ENCODE measurements at places on chromosomes 11 and 22.

DNA sequence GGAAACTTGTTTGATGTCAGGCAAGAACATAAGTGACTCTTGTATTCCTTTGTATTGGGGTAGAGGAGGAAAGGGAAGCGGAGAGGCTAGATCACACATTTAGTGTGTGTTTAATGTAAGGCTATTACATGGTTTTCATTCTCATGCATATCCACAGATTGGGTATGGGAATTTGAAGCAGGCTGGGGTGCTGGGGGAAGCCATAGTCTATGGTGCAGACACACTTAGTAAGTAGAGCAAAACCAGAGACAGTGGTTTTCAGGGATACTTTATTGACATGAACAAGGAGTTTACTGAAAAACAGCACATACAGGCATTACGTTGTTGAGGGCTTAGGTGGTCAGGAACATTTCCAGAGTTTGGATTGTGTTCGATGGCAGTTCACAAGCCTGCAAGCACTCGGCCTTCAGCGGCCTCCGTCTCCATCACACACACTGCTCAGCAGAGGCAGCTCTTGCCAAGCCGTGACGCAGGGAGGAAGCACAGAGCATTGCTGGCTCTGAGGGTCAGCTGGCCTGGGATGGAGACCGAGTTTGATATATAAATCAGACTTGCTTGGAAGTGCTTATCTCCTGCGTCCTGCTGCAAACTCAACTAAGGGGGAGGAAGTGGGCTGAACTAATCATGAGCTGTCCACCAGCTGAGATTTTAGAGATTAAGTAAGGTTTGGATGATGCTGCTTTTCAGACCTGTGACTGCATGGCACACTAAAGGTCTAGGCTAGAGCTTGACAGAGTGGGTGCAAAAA lies 25.3 kb downstream of the SCN3B start:
- DNase-seq = no peak

- no peak for DNase-seq
These were observed 23.8 kb upstream of the FZD4 start for GRCh38 chr11:86978756-86979608.

DNA sequence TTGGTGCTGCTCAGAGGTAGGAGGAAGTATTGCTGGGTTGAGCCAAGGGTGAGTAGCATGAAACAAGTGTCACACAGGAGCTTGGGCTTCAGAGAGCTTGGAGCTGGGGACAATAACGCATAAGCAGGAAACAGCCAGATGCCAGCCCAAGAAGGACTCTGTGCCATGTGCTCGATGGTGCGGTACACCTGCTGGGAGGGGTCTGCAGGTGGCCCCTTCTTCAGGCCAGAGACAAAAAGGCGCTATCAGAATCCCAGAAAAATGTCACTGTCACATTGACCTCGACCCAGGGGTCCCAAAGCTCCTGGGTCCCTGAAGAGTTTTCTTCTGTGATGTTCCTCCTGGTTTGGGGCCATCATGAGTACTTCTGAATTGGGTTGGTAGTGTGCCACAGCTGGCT lies 244.4 kb downstream of the TBC1D22A start:
- no peak for DNase-seq

DNA sequence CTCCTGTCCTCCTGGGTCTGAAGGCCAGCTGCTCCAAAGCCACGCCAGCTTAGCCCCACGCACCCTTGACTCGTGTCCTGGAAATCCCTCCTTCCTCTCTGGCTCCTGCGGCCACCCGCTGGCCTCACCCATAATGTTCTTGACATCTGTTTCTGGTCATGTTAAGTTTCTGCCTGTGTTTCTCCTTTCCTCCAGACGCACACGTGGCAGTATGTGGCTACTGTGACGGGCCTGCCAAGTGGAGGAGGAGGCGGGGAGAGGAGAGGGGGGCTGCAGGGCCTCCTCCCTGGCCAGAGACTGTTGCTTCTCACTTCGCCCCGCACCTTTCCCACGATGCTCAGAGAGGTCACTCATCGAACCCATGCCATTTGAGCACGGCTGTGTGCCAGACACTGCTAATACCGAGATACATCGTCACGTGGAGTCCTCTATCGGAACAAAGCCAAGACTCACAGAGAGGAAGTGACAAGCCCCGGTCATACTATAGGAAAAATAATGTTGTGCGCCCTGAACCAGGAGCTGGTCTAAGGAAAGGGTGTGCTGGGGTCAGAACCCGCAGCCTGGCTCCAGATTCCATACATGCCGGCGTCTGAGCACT lies 11.5 kb downstream of the C1QTNF6 start:
- DNase-seq = no peak

DNA sequence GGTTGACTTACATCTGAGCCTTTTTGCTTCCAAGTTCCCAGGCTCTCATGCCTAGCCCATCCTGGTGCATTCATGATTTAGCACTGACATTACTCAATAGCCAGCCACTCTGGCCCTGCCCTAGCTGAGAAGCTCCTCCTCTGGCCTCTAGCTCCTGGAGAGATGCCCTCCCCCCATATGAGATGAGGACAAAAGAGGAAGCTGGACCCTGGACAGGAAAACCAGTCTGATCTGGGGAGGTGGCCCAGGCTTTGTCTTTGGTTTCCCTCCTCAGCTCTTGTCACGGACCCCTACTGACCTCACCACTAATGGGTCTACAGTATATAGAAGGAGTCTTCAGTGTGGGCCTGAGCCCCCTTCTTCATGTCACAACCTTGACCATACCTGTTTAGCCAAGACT lies 3.0 kb downstream of the RHOG start:
- DNase-seq = no peak

- no peak for DNase-seq
These were observed 18.4 kb upstream of the OSBPL5 start for GRCh38 chr11:3183523-3183922.

DNA sequence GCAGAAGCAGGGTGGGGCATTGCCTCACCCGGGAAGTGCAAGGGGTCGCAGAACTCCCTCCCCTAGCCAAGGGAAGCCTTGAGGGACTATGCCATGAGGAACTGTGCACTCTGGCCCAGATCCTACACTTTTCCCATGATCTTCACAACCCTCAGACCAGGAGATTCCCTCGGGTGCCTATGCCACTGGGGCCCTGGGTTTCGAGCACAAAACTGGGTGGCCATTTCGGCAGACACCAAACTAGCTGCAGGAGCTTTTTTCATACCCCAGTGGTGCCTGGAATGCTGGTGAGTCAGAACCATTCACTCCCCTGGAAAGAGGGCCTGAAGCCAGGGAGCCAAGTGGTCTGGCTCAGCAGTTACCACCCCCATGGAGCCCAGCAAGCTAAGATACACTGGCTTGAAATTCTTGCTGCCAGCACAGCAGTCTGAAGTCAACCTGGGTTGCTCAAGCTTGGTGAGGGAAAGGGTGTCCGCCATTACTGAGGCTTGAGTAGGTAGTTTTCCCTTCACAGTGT lies 573.7 kb upstream of the ANO3 start:
- DNase-seq = no peak

DNA sequence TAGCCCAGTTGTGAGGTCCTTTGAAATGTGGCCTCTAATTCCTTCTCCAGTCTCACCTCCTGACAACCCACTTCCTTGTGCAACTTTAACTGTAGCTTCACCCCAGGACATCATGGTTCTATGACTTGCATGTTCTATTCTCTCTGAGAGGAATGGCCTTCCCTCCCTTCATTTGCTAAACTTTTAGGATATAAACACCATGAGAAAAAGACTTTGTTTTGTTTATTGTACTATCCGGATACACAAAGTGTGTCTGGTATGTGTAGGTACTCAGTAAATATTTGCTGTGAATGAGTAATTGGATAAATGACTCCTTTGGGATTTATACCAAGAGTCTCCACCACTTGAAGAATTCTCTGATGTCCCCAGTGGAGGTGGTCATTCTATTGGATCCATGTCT lies 547.6 kb downstream of the INSC start:
- DNase-seq = no peak

DNA sequence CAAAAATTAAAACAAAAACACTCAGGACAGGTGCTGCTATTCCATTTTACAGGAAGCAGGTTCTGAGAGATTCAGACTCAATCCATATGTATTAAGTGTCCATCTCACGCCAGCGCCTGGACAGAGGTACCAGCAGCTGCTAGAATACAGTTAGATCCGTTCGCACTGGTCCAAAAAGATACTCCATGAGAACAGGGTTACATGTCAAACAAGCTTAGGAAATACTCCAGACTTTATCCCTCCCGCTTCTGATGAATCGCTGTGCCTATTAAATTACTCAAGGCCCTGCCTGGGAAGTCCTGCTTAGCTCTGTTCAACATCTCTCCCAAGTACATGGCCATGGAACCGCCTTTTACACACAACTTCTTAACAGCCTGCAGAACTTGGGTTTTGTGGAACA lies 50.2 kb upstream of the SLC35C1 start:
- DNase-seq = no peak

- DNase-seq = no peak
These were observed 5.3 kb downstream of the IFITM10 start for GRCh38 chr11:1744891-1745700.

- DNase-seq = no peak
These were observed 18.8 kb upstream of the SLCO2B1 start for GRCh38 chr11:75132080-75132479.

DNA sequence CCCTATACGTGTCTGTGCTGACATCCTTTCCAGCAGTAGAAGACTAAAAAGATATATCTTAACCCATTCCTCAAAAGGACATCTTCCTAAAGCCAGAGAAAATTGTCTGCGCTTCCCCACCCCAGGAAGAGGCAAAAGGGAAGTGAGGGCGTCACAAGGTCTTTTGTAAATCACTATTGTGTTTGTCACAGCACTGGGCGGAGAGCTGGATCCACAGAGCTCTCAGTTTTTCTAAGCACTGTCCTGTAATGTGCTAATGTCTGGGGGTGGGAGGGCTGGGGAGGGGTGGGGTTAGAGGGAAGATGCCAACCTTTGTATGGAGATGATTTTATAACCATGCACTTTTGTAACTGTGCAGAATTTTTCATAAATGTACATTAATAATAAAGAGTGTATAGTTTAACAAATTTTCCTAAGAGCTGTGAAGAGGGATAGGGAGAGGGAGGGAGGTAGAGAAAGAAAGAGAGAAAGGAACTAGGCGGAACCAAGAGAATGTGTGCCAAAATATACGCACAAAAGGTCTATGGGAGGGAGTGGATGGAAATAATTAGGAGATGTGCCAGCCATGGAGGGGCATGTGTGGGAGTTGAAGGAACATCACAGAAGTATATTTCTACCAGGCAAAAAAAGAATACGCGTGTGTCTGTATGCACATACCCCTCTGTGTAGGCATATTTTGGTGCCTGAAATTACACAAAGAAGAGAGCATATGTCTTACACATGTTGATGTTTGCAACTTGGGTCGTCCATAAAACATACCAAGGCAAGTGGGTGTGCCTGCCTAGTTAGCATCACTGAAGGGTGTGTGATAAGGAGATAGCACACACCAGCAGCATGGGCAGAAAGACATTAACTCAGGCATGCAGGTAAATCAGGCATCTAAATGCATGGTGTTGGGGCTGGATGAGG lies 9.8 kb downstream of the LRRC55 start:
- no peak for DNase-seq

- DNase-seq = no peak
These were observed 8.5 kb upstream of the CHRDL2 start for GRCh38 chr11:74739546-74740270.

DNA sequence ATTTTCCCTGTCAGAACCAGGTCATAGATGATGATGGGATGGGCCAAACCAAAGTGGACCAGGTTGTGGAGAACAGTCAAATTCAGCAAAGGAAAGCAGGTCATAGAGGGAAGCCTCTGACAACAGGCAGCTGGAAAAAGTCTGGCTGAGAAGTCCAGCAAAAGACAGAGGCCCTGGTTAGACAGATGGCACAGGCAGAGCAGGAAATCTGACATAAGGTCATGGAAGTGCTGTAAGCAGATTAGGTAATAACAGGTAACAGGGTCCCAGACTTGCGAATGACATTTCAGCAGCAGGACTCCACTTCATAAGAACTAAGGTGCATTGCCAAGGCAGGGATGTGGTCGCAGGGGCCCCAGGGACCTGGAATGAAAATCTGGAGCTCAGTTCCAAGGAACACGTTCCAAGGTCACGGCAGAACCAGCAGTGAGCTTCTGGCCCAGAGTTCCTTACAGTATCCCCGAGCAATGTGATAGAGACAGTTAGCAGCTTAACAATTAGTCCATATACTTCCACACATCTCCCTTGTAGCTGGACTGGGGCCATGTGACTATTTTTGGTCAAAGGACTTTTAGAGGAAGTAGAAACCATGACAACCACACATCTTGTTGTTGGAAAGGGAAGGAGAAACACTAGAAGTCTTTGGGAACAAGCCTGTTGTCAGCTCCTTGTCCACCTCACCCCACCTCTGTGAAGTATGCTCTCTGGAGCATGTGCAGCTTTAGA lies 75.4 kb downstream of the ME3 start:
- no peak for DNase-seq

DNA sequence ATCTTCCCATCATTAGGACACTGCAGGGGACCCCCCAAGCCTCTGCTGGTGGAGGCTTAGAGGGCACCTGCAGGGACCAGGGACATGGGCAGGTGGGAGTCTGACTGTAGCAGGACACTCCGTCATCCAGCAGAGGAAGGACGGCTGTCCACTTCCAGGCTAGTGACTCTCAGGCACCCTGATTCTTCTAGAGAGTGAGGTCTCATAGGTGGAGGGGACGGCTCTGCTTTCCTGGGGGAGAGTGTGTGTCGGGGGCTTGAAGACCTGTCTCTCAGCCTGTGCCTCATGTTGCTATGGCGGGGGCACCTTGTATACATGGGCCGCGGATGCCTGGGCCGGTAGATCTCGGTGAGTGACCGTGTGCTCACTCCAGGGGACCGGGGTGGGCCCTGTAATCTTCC lies 1116.6 kb downstream of the BRD1 start:
- no peak for DNase-seq

GRCh38 chr22:19730655-19731360 lies 7.5 kb downstream of the GP1BB start:
- peak; percentile 73 for DNase-seq

DNA sequence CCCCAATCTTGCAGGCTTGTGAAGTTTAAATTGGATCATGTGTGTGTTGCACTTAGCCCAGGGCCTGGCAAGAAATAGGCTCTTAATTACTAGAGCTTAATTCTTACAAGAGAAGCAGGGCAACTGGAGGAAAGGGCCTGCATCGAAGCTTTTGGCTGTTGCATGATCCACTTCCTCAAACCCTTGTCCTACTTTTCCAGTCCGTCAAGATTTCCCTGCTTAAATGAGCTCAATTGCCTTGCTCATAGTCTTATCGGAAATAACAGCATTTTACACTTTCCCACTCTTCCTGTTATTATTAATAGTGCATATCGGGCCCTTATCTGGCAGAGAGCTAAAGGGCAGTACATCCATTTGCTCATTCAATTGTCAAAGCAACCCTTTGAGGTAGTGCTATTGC lies 18.1 kb downstream of the DTX4 start:
- no peak for DNase-seq

GRCh38 chr11:100889758-100890157 lies 202.7 kb downstream of the ARHGAP42 start:
- DNase-seq = no peak

GRCh38 chr11:92107331-92107730 lies 117.3 kb upstream of the FAT3 start:
- no peak for DNase-seq

Data from activated CD8-positive, alpha-beta memory T cell treated with anti-CD3 and anti-CD28 coated beads for 1 hour (primary cell).